SJCRH30 (cell line): ENCODE measurements at places on chromosomes 5 and 9. TPM values are rescaled to one million over a fixed set of nuclear protein-coding genes. Genes with fewer than 3 reads are reported as not detected.

DNA sequence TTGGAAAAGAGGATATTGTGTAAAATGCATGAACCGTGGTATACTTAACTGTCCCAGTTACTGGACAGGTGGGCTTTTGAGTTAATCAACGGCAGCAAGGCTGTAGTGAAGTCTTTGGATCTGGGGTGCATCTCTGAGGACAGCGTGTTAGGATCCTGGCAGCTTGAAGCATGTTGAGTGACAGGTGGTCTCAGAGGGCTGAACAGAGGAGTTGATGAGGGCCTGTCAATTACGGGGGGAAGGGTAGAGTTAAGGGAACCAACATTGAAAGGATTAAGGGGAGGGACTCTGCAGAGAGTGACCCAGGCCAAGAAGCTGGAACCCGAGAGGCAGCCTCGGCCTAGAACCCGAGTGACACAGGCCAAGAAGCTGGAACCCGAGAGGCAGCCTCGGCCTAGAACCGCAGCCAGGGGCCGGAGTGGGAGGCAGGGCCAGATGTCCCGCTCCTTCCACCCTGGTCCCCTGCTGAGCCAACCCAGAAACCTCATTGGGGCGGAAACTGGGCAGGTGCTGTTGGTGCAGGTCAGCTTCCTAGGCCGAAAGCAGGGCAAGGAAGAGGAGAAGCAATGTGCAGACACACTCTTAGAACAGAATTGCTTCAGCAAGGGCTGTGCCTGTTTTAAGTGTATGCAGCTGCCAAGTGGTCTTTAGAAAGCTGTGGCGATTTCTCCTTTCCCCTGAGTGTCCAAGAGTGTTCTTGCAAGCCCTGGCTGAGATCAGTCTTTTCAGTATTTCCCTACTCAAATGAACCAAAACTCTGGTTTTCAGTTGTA lies 62.0 kb downstream of the ANKRD33B start:
- H3K27me3 ChIP-seq, result no peaks in the 10 kb centered on the region
- no peaks in the 10 kb centered on the region for H3K4me1 ChIP-seq
- H3K36me3 ChIP-seq, result no peaks in the 10 kb centered on the region

GRCh38 chr9:19940811-19941535 lies 152.1 kb upstream of the SLC24A2 start:
- H3K4me3 ChIP-seq, result no peak overlapping the region
- H3K27ac ChIP-seq, result no peak overlapping the region
- DNase-seq, result no peak
- no peaks in the 10 kb centered on the region for H3K4me1 ChIP-seq
- H3K36me3 ChIP-seq, result no peaks in the 10 kb centered on the region
- H3K27me3 ChIP-seq, result no peaks in the 10 kb centered on the region

DNA sequence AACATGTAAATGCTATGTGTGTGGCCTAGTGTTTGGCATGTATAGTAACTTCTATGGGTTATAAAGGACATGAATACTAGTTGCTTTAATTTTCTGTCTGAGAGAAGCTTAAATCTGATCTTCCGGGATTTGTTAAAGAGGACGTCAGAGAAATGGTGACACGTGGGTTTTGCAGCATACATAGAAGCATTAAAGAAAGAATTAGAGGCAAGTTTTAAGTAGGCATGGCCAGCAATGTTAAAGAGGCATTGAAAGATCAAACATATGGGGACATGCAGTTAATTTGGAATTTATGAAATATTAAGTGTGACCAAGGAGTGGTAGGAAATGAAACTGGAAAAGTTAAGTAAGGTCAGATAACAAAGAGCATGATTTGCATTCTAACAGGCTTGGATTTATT lies 311.4 kb upstream of the RIOK2 start:
- DNase-seq, result no peak
- H3K27ac ChIP-seq, result peak overlapping the region; percentile 42
- no peaks in the 10 kb centered on the region for H3K36me3 ChIP-seq
- H3K4me1 ChIP-seq, result peaks cover 10% of the 10 kb centered on the region
- H3K27me3 ChIP-seq, result no peaks in the 10 kb centered on the region

- no peak overlapping the region for H3K27ac ChIP-seq
- no peaks in the 10 kb centered on the region for H3K36me3 ChIP-seq
Measured at GRCh38 chr5:5798462-5798861, 376.0 kb downstream of the ICE1 start.

- no peak overlapping the region for H3K27ac ChIP-seq
- H3K27me3 ChIP-seq, result peaks cover 3% of the 10 kb centered on the region; the same call in 1 of the 2 replicates
- H3K4me1 ChIP-seq, result no peaks in the 10 kb centered on the region
- no peak for DNase-seq
- H3K4me3 ChIP-seq, result no peak overlapping the region
- H3K36me3 ChIP-seq, result no peaks in the 10 kb centered on the region
Measured at GRCh38 chr9:21251638-21252037, 11.8 kb upstream of the IFNA14 start.

DNA sequence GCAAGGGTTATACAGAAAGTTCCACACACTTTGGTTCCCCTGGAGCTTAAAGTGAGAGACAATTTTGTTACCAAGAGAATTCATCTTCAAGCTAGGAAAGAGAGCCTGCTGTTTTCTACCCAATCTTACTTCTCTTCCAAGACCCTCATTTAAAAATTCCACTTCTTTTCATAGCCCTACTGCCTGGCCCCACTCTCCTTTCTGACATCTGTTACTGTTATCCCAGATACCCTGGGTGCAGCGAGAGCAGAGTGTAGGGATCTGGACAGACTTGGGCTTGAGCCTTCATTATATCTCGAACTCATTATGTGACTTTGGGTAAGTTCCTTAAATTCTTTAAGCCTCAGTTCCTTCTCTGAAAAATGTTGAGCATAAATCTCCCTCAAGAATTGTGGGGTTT lies 263.1 kb downstream of the ASTN2 start:
- H3K4me1 ChIP-seq, result peaks cover 11% of the 10 kb centered on the region
- H3K4me3 ChIP-seq, result no peak overlapping the region

GRCh38 chr9:21324047-21324446 lies 11.2 kb downstream of the KLHL9 start:
- H3K27me3 ChIP-seq, result no peaks in the 10 kb centered on the region
- no peak for DNase-seq
- no peaks in the 10 kb centered on the region for H3K4me1 ChIP-seq
- no peak overlapping the region for H3K4me3 ChIP-seq

GRCh38 chr5:52906845-52907244 lies 82.3 kb upstream of the ITGA2 start:
- no peak for DNase-seq
- H3K27ac ChIP-seq, result no peak overlapping the region
- H3K4me3 ChIP-seq, result no peak overlapping the region
- no peaks in the 10 kb centered on the region for H3K27me3 ChIP-seq

DNA sequence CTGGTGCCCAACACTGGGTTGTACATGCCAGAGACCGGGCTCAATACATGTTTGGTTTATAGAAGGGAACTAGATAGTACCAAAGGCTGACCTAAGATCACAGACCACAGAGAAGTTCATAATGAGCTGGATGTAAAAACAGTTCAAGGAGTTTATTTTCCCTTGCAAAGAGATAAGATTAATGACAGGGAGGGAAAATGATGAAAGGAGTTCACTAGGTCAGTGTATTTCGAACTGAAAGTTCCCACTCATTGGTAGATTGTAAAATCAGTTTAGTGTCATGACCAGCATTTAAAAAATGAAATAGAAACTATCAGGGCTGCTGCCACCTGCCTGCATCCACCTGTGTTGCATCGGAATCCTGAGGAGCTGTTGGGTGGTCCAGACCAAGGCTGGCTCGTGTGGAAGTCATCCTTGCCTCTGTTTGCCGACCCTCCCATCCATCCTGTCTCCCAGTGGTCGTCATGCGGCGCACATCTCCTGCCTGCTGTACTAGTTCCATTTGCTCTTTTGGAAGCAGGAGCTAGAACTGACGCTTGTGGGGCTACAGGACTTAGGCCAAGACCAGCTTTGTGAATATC lies 21.1 kb downstream of the TBC1D2 start:
- H3K27ac ChIP-seq, result no peak overlapping the region
- H3K27me3 ChIP-seq, result no peaks in the 10 kb centered on the region
- DNase-seq, result no peak
- no peaks in the 10 kb centered on the region for H3K36me3 ChIP-seq
- H3K4me3 ChIP-seq, result no peak overlapping the region

GRCh38 chr5:160118349-160119141 lies 705 bp downstream of the PWWP2A start:
- peaks cover 4% of the 10 kb centered on the region; the same call in 1 of the 2 replicates for H3K4me1 ChIP-seq
- H3K4me3 ChIP-seq, result peak overlapping the region; percentile 91
- H3K27me3 ChIP-seq, result no peaks in the 10 kb centered on the region
- DNase-seq, result peak; percentile 22
- H3K36me3 ChIP-seq, result peaks cover 23% of the 10 kb centered on the region
- H3K27ac ChIP-seq, result peak overlapping the region; percentile 79

DNA sequence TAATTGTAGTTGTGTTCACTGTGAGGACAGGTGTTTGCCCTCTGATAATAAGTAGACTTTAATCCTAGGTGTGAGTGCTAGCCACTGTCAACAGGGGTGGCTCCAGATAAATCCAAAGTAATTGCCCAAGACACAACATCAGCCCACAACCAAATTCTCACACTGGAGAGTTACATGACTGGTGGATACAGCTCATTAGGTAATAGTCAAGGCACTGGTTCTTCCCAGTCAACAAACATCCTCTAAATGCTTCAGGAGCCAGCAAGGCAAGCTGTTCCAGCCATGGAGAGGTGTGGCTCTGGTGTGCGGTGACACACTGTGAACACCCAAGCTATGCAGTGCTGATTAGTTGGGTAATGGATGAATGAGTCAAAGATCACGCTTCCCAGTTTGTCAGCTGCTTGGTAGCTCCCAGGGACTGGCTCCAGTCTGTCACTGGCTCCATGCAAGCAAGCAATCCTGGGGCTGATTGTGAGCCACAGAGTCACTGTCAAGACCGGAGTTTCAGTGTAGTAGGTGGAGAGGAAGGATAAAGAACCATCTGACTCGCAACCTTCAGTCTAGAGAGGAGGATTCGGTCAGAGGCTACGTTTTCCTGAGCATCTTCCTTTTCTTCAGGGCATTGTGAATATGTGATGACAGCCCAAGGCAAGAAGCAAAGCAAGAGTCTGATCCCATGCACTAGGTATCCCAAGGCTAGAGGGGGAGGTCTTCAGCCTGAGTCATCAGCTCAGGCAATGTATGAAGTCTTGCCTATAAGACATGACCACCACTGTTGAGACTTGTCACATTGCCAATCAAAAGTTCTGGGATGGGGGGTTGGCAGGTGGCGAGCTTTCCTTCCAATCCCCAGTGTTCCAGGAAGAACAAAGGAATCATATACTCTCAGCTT lies 63.1 kb downstream of the UGCG start:
- peak overlapping the region; percentile 67 for H3K27ac ChIP-seq
- H3K4me3 ChIP-seq, result no peak overlapping the region
- DNase-seq, result peak; percentile 66
- H3K27me3 ChIP-seq, result no peaks in the 10 kb centered on the region

DNA sequence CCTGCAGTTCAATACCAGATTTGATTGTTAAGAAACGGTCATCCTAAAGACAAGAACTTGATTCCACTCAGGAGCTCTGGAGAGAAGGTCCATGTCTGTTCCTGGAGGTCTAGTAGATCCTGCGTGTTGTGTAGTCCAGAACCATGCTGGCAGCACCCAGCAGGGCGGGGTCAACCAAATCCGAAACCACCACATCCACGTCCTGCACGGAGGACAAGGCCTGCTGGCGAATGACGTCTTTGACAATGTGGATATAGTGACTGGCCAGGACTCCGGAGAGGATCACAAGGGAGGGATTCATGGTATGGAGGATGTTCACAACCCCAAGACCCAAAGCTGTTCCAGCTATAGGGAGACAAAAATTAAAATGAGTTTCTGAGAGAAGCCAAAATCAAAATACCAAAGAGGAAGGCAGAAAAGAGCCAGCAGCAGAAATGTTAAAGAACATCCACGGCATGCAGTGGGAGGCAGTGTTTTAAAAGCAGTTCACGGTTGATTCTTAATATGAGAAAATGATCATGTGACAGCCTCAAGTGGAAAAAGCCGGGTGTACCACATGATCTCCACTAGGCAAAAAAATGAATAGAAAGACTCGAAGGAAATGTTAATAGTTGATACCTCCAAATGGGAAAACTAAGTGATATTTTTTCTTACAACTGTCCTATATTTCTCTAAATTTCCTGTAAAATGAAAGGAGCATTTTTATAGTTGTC lies 26.7 kb downstream of the CLTA start:
- peaks cover 74% of the 10 kb centered on the region for H3K36me3 ChIP-seq
- H3K27me3 ChIP-seq, result no peaks in the 10 kb centered on the region
- H3K4me3 ChIP-seq, result no peak overlapping the region
- no peak overlapping the region for H3K27ac ChIP-seq

DNA sequence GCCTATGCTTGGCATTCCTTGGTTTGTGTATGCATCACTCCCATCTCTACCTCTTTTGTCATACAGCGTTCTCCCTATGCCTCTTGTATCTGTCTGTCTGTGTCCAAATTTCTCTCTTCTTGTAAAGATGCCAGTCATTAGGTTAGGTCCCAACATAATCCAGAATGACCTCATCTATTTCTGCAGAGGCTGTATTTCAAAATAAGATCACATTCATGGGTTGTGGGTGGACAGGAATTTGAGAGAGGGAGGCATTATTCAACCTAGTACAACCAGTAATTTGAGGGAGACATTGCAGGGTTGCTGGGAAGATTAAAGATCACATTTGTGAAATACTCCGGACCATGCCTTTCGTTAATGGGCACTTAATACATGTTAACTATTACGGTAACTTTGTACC lies 155.0 kb downstream of the MAN2A1 start:
- peaks cover 4% of the 10 kb centered on the region; the same call in 1 of the 2 replicates for H3K4me1 ChIP-seq
- peaks cover 37% of the 10 kb centered on the region for H3K36me3 ChIP-seq
- peak; percentile 21 for DNase-seq
- no peaks in the 10 kb centered on the region for H3K27me3 ChIP-seq

- no peaks in the 10 kb centered on the region for H3K27me3 ChIP-seq
- peaks cover 42% of the 10 kb centered on the region for H3K4me1 ChIP-seq
- no peak overlapping the region for H3K4me3 ChIP-seq
- DNase-seq, result no peak
Measured at GRCh38 chr9:109791003-109791677, 11.1 kb downstream of the PALM2AKAP2 start.

- DNase-seq, result no peak
- H3K4me3 ChIP-seq, result no peak overlapping the region
- H3K27me3 ChIP-seq, result no peaks in the 10 kb centered on the region
- no peaks in the 10 kb centered on the region for H3K4me1 ChIP-seq
Measured at GRCh38 chr9:34409154-34409553, 32.5 kb upstream of the MYORG start.

GRCh38 chr9:101117161-101117560 lies 88.6 kb downstream of the PLPPR1 start:
- no peaks in the 10 kb centered on the region for H3K4me1 ChIP-seq
- no peaks in the 10 kb centered on the region for H3K27me3 ChIP-seq
- no peaks in the 10 kb centered on the region for H3K36me3 ChIP-seq
- no peak overlapping the region for H3K4me3 ChIP-seq

The NFIL3 gene
- total RNA-seq, result 7.3 and 9.2 TPM in 2 replicates

The CD72 gene
- total RNA-seq, result not detected in 2 replicates

The NR5A1 gene
- total RNA-seq, result not detected in 2 replicates

The CDH9 gene
- 0.10 TPM in 1 of 2 replicates, not detected in the other for total RNA-seq

The LECT2 gene
- total RNA-seq, result not detected in 2 replicates

The IL5 gene
- total RNA-seq, result not detected in 2 replicates

The CAVIN4 gene
- total RNA-seq, result 5.4 and 7.1 TPM in 2 replicates

The ASPN gene
- total RNA-seq, result 0.06 TPM in 1 of 2 replicates, not detected in the other

The NEURL1B gene
- 17.8 and 18.8 TPM in 2 replicates for total RNA-seq
